Lung (tissue), 17 donors: ENCODE measurements at places on chromosomes 3 and 15.

DNA sequence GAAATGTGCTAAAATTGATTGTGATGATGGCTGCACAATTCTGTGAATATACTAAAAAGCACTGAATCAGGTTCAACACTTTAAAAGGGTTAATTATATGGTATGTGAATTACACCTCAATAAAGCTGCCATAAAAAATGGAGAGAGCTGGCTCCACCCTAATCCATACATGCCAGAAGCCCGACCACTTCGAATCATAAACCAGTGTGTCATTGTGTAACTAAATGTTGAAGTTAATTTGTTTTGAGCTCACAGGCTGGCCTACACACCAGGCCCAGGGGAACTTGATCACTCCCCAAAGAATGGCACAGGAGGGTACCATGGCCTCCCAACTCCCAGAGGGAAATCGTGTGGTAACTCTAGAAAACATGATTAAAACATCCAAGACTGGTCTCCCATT, 14.0 kb downstream of the PLCD1 start:
- no peak for DNase-seq

DNA sequence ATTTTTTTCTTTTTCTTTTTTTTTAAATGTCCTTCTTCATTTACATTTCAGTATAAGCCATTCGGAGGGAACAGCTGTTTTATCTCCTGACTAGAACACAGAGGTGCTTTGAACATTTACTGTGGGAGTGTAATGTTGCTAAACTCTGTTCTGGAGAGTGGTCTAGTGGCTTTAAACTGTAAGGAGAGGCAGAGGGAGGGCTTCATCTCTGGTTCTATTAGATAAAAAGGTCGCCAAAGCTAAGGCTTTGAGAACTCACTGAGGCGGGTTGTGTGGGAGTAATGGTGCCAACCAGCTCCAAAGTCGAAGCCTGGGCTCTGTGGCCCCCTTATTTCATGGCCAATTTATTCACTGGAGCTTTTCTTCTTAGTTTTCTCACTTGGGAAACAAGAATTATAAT, 133.2 kb downstream of the ANXA2 start:
- peak; percentile 21 for DNase-seq

- peak; percentile 88 for DNase-seq
Observed at GRCh38 chr3:157594413-157594812, 91.2 kb upstream of the VEPH1 start.

GRCh38 chr3:193830791-193831191, 237.8 kb downstream of the OPA1 start:
- no peak for DNase-seq

DNA sequence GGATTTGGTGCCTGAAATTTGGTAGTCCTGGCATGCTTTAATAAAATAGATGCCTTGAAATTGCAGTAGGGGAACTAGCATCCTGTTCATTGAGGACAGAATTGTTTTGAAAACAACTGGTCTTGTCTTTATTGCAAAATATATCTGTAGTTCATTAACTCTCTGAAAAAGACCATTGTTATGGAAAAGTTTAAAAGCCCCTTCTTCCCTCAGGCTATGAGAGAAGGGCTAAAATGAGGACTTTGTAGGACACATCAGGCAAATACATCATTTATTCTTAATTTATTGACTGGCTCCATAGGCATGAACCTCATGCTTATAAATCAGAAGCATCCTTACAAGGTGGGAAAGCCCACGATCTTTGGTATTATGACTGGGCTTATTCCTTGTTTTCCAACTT, 221.0 kb upstream of the CBLB start:
- DNase-seq = no peak

- no peak for DNase-seq
Observed at GRCh38 chr15:45710657-45711056, 75.8 kb downstream of the SQOR start.

DNA sequence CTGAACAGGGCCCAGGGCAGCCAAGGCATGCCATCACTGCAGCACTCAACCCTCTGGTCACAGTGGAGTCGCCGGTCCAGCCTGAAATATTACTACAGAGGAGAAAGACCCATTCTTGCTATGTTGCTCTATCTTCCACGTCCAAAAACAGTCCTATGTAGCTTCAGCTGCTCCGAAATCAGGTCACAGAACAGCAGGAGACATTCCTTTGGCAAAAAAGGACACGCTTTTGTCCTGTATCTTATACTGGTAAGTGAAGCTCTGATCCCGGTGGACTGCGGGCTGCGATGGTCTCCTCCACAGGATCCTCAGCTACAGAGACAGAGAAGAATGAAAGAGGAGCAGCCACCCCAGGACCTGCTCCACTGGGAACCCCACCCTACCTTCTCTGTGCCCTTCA, 17.6 kb downstream of the ELP6 start:
- no peak for DNase-seq

- no peak for DNase-seq
Observed at GRCh38 chr3:187713504-187713903, 11.1 kb upstream of the RTP2 start.
